Activated T-helper 2 cell treated with anti-CD3 and anti-CD28 coated beads, Interferon-gamma antibody, Interleukin-2, Interleukin-4, amounts not matched to agents 10 μg/mL and 5 μg/mL and 100 μg/mL, durations not matched to agents 14 hours and 24 hours and 36 hours (primary cell): ENCODE measurements at places on chromosomes 7 and 10.

DNA sequence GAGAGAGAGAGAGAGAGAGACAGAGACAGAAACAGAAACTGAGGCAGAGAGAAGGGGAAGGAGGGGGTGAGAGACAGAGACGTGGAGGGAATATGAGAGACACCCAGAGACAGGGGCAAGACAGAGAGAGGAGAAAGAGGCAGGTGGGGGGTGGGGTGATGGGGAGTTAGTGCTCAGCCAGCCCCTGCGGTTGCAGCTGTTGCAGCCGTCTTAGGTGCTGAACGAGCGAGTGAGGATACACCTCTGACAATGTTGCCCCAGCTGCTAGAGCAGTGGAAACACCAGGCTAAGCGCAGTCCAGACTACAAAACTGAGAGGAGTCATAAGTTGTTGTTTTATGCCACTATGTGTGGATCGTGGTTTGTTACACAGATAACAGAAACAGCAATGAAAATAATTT is 328.2 kb upstream of the SHH start:
- no peaks in the 10 kb centered on the region for H3K4me1 ChIP-seq
- DNase-seq: no peak
- H3K27ac ChIP-seq: no peak overlapping the region
- H3K27me3 ChIP-seq: peaks cover 2% of the 10 kb centered on the region

GRCh38 chr10:62264702-62265436 is 3.8 kb downstream of the RTKN2 start:
- H3K36me3 ChIP-seq: no peaks in the 10 kb centered on the region
- peaks cover 20% of the 10 kb centered on the region for H3K27me3 ChIP-seq
- no peak overlapping the region for H3K4me3 ChIP-seq

GRCh38 chr7:17844022-17844421 is 96.3 kb downstream of the SNX13 start:
- no peak overlapping the region for H3K27ac ChIP-seq
- H3K4me3 ChIP-seq: no peak overlapping the region
- H3K27me3 ChIP-seq: no peaks in the 10 kb centered on the region
- peaks cover 37% of the 10 kb centered on the region for H3K4me1 ChIP-seq
- no peak for DNase-seq
- peaks cover 50% of the 10 kb centered on the region for H3K36me3 ChIP-seq

DNA sequence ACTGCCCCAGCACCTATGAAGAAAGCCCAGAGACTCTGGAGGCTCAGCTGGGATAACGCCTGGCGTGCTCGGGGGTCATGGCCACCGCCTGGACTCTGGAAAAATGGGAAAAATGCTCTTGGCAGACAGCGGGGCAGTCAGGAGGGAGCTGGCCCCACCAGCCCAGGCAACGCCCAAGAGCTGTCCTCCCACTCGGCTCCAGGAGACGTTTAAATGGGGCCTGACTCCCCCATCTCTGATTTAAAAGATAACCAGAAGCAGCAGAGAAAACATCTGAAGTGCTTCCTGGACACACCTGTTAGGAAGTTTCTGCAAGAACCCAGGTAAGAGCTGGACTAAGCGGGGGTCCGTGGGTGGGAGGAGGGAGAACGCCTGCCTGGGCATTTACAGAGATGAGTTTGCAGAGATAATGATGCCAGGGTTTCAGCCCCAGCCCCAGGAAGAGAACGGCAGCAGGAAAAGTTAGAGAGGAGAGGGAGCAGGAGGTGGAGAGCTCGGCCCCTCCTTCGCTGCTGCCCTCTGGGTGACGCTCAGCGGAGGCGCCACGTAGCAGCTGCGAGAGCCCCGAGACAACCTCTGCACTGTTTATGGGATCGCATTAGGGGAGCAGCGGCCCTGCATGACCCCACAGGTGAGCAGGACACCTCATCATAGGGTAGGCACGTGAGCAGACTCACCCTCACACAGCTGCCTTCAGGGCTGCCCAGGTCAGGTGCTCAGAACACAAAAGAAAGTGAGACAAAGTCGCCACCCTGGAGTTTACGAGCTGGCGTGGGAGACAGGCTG is 83.5 kb upstream of the INSIG1 start:
- peaks cover 12% of the 10 kb centered on the region for H3K4me1 ChIP-seq
- no peak overlapping the region for H3K27ac ChIP-seq
- H3K27me3 ChIP-seq: no peaks in the 10 kb centered on the region
- no peak overlapping the region for H3K4me3 ChIP-seq
- H3K36me3 ChIP-seq: no peaks in the 10 kb centered on the region

DNA sequence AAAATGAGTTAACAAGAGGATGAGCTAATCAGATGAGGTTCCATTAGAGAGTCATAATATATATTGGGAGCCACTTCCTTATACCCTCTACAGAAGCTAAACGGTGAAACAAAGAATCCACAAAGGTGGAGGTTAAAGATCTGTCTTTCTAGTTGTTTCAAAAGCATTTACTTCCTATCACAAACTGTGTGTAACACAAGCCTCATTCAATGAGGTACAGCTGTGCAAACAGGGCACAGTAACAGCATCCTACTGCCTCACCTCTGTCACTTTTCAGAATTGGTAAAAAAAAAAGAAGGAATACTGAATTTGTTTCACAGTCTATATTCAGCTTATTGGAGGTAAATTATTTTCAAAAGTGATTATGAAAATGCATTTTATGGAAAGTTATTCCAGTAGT is 128.7 kb downstream of the AGMO start:
- H3K27me3 ChIP-seq: no peaks in the 10 kb centered on the region
- H3K36me3 ChIP-seq: no peaks in the 10 kb centered on the region
- DNase-seq: no peak
- no peaks in the 10 kb centered on the region for H3K4me1 ChIP-seq
- H3K4me3 ChIP-seq: no peak overlapping the region

GRCh38 chr10:91758303-91759146 is 39.7 kb upstream of the TNKS2 start:
- no peak for DNase-seq
- H3K36me3 ChIP-seq: no peaks in the 10 kb centered on the region
- H3K27me3 ChIP-seq: peaks cover 49% of the 10 kb centered on the region
